Muscle of leg (tissue), 16 donors: ENCODE measurements at places on chromosomes 1 and 21. TPM values are rescaled to one million over a fixed set of nuclear protein-coding genes. Genes with fewer than 3 reads are reported as not detected.

Gene C1orf94
- not detected for total RNA-seq

Gene OR2G3
- total RNA-seq: not detected

Gene CD34
- total RNA-seq: 62.2 TPM

Gene C1orf167
- total RNA-seq: 20.6 TPM

Gene FOXD3
- total RNA-seq: 6.4 TPM

Gene FAM151A
- total RNA-seq: not detected

Gene PTGFR
- total RNA-seq: 24.1 TPM

Gene PPIE
- total RNA-seq: 35.3 TPM

Gene ADAM30
- not detected for total RNA-seq
